ENCODE measurements at places on chromosomes 5 and 9.

DNA sequence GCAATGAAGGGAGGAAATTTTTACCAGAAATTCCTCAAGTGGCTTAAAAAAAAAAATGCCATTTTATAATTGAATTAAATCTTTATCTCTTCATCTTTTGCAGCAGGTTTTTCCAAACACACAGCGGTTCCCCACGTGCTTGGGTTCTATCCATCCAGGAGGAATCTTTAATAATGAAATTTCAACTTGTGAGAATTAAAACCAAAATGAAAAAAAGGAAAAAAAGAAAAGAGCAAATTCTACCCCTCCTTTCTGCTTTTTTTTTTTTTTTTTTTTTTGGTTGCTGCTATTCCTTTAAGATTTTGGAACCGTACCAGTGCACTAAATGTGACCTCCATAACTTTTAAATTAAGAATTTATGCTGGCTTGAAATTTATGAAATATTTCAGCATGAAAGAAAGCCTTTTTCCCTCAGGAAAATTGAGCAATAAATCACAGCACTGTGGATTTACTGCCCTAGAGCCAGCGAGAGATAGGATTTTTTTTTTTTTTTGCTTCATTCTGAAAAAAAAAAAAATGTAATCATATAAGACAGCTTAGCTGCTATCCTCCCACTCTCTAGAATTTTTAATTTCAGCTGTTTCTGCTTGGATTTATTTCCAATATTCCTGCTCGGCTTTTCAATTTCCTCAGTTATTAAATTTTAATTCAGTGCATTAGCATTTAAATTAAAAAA, 88.5 kb downstream of the ZNF618 start:
- DNase-seq = no peak

- DNase-seq = no peak
Observed at GRCh38 chr5:10856071-10856470, 95.0 kb upstream of the DAP start.

DNA sequence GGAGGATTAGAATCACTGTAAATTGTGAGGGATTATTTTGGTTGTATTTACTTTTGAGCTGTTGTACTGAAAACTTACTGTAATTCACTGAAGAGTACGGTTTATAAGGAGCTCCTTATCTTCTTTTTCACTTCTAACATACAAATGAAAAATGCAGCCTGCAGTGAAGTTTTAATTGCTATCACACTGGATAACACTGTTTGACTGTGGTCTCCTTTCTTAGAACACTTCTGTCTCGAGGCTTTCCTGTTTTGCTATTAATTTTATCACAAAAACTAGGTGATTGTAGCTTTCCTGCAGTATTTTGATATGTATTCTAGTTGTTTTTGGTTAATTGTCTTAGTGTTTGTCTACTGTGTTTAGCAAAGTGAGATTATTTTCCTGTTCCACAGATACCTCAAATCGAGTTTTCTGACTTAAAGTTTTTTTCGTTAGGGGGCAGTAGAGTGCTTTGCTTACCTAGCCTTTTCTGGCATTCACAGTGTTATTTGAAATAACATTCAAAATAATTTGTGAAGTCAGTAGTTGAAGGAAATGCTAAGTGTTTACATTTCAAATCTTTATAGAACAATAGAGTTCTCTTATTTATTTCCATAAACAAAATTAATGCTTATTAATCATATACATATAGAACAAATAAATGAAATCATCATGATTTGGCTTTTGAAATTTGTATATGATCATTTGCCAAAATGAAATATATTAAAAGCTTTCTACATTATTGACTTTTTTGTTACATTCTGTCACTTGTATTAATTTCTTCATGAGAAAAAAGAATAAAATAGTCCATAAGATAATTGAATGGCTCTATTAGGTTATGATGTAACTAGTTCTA, 52.9 kb downstream of the COMMD10 start:
- no peak for DNase-seq

GRCh38 chr5:34970552-34970951, 41.2 kb downstream of the DNAJC21 start:
- DNase-seq = no peak

DNA sequence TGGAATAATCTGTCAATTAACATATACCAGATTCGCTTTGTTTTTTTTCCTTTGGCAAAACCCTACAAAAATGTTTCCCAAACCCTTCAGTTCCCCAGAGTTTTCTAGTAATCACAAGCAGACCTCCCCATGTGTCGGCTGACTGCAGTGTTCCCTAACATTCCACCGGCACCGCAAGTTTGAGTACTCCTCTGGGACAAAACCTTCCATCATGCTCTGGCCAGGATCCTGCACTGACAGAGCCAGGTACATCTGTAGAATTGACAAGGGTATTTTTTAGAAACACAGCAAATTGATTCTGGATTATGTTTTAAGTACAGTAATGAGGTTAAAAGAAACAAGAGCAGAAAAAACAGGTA, 174.7 kb downstream of the GAS1 start:
- no peak for DNase-seq

GRCh38 chr9:14535161-14535955, 157.9 kb downstream of the ZDHHC21 start:
- DNase-seq = no peak

GRCh38 chr9:119639287-119639955, 270.2 kb upstream of the BRINP1 start:
- DNase-seq = no peak

DNA sequence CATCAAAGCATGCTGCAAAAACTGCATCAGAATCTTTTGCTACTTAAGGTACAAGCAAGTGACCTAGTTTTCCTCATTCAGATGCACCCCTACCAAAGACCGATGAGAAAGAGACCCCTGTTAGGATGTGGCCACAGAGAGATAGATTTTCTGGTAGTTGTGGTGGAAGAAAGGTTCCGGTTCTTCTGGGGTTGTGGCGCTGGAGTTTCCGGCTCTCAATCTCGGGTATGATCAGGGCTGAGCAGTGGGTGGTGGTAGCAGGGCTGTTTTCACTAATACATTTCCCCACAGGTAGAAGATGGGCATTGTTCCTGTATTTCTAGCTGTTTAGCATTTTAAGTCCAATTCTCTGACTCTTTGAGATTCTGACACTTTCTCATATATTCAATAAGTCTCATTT, 58.4 kb downstream of the PCSK1 start:
- DNase-seq = no peak

GRCh38 chr5:81534441-81534840, 140.5 kb upstream of the ACOT12 start:
- no peak for DNase-seq

DNA sequence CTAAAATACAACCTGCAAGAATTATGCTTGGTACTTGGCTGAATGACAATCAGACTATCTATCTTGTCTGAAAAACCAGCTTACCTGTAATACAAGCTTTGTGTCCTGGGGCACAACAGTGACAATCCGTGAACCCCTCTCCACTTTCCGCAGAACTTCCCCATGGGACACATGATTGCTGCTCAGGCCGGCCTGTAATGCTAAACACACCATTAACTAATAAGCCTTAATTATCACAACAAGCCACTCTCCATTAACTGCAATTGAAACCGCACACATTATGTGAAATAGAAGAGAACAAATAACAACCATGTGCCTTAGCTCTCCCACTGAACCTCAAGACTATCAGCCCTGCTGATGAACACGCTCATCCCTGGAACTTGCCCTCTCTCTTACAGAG, 33.7 kb downstream of the ELP1 start:
- DNase-seq = no peak

GRCh38 chr5:133250527-133250926, 198.7 kb downstream of the HSPA4 start:
- DNase-seq = no peak

GRCh38 chr5:32708949-32709348, 2.2 kb upstream of the NPR3 start:
- DNase-seq = no peak

GRCh38 chr5:119405419-119405818, 46.9 kb upstream of the HSD17B4 start:
- DNase-seq = no peak

GRCh38 chr9:124332361-124333202, 74.8 kb downstream of the NEK6 start:
- DNase-seq = no peak

GRCh38 chr5:125583321-125584139, 837.1 kb upstream of the ZNF608 start:
- DNase-seq = no peak

GRCh38 chr5:34854459-34855174, 15.7 kb downstream of the TTC23L start:
- no peak for DNase-seq

GRCh38 chr5:73233461-73234203, 60.6 kb downstream of the TMEM174 start:
- no peak for DNase-seq

GRCh38 chr5:142506756-142507155, 179.1 kb downstream of the FGF1 start:
- no peak for DNase-seq

- no peak for DNase-seq
Observed at GRCh38 chr9:371349-371748, 156.7 kb downstream of the DOCK8 start.

- no peak for DNase-seq
Observed at GRCh38 chr9:134180786-134181647, 16.7 kb upstream of the RNU6ATAC start.

DNA sequence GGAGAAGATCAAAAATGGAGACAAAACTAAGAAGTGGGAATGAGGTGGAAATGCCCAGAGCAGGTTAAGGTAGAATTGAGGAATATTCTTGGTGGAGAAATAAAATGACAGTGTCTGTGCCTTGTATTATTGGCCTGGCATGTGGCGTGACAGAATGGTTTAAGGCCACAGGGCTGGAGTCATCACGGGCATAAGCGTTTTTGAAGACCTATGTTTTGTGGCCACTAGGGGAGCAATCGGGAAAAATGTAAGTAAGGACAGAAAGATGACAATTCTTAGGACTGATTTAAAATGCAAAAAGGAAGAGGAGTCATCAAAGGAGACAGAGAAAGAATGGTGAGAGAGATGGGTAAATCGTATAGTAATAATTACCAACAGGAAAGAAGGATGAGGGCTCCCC, 72.2 kb upstream of the EPB41L4A start:
- DNase-seq = no peak

GRCh38 chr5:131281133-131281867, 17.4 kb downstream of the CDC42SE2 start:
- no peak for DNase-seq

- DNase-seq = no peak
Observed at GRCh38 chr9:18294229-18294628, 179.7 kb upstream of the ADAMTSL1 start.

DNA sequence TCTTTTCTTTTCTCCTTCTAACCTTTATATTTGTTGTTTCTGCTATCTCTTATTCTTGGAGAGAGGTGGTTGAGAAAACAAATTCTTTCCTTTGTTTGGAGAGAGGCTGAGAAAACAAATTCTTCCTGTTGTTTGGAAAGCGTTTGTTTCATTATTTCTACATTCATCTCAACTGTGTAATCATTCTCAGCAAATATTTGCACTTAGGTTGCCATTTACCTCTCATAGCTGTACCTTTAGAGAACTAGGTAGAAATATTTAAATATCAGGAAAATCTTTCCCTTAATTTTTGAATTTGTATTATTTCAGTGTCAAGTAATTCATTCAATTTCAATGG, 1824.4 kb upstream of the CDH9 start:
- no peak for DNase-seq

DNA sequence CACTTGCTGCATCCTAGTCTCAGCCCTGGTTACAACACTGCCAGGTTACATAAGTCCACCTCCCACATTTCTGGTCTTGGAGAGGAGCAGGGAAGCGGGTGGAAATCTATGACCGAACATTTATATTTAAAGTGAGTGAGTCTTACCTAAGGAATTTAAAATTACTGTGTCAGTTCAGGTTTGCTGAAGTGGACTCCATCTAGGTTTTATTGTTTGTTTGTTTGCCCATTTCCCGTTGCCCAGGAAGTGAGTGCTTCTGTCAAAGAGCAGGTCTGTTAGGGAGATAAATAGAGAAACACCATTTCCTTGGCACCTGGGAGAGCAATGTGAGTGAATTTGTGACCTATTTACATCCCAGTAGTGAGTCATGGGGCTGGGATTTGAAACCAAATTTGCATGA, 179.5 kb downstream of the KIF4B start:
- DNase-seq = no peak

- no peak for DNase-seq
Observed at GRCh38 chr5:139810341-139811273, 15.0 kb downstream of the PSD2 start.

DNA sequence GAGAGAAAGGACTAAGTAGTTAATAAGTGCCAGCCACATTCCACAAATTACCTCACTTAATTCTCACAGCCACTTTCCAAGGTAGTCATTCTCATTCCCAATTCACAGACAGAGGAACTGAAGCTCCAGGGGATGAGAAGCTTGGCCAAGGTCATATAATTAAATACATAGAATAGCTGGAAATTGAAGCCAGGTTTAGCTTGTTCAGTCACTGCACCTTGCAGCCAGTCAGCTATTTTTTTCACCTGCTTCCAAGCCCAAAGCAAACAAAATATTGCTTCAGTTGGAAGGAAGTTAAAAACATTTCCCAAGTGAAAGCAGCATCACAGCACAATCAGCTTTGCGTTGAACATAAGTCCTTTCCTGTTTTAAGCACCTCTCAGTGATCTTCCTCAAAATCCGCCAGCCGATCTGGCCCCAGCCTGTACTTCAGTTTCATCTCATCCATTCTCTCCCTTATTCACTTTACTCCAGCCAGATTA, 4.8 kb downstream of the ALDH1A1 start:
- DNase-seq = no peak

DNA sequence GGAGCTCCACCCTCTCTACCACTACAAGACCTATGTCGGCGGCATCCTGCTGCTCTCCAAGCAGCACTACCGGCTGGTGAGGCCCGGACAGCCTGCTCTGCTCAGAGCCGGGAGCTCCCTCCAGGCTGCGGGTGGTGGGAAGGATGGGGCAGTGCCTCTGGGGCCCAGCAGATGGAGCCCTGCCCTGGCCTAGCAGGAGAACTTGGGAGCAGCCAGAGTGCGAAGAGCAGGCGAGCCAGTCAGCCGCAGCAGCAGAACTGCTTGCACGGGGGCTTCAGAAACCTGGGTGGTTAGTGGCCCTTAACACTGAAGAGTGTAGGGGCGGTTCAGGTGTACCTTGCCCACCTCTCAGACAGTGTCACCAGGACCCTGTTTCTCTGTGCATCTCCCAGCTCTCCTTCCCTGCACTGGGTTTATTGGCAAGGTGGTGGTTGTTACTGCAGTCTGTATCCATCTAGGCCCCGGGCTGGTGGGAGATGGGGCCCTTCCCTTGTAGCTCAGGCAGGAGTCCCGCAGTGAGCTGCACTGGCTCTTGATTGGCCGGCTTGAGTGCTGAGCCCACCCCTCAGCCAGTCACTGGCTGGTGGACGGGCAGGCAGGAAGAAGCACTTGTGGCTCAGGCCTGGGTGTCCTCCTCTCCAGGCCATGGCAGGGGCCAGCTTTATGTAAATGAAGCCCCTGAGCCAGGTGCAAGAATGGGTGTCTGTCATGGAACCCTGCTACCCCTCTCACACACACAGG, 7.7 kb downstream of the B4GALT7 start:
- DNase-seq = peak; percentile 32

DNA sequence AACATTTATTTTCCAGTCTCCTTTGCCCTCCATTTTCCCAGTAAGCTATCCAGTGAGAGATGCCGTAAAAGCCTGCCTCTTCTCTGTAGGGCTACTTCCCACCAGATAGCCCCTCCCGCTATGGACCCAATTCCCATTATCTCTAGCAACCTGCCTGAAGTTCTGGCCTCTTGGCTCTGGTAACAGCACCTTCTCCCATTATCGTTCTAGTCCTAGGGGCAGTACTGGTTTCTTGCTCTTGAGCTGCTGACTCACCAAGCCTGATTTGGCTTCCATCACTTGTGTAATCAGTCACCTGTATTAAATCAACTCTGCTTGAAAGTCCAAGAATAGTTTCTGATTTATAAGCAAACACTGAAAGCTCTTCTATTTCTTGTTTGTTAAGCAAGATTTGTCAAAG, 42.8 kb upstream of the PARP8 start:
- no peak for DNase-seq
